ENCODE measurements at places on chromosomes 12 and 14.

DNA sequence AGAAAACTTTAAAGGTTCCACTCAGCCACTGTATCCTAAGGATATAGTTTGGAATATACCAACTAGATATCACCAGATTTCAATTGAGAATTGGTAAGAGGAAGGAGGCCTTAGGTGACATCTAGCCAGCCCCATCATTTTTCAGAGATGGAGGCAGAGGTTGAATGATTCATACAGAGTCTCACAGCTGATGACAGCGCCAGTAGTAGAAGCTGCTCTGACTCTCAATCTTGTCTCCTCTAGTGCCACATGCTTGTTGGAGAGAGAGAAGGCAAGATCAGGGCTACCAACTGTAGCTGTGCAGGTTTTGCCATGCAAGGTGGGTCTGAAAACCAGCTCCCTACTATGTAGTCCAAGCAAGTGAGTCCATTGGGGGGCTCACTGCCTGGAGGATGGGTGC lies 6.1 kb downstream of the FRMD6 start:
- no peak for DNase-seq

DNA sequence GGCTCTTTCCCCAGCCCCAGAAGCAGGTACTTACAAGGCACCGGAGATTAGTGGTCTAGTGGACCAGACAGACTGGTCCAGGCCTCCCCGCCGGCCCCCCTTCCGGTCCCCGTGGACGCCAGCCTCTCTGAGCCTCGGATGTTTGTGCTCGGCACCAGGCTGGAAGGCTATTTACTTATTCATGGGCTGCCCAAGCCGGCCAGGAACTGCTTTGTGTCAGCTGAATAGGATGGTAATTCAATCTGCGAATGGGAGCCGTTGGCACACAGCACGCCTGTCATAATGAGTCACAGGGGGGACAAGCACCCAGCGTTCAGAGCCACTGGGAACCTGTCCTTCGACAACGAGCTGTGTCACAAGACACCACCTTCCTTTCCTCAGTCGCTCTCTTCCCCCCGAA lies 82.3 kb downstream of the RIMBP2 start:
- DNase-seq, result no peak

GRCh38 chr12:57452937-57453509 lies 2.1 kb upstream of the INHBE start:
- peak; percentile 36 for DNase-seq

DNA sequence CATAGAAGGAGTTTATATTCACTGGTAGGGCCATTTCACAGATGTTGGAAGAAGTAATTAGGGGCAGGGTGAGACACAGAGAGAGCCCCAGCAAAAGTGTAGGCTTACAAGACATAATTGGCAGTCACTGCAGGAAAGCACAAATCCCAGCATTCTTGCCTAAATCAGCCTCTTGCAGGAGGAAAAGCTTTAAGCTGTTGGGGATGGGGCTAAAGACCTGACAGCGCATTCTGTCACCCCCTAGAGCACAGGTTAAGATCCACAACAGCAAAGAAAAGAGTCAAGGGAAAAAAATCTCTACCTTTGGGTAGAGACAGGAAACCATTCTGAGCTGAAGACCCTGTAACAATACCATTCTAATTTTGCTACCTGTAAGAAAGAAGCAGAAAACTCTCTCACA lies 409.0 kb downstream of the DAD1 start:
- no peak for DNase-seq

- no peak for DNase-seq
Observed at GRCh38 chr14:71555654-71556559, 376.3 kb upstream of the RGS6 start.

DNA sequence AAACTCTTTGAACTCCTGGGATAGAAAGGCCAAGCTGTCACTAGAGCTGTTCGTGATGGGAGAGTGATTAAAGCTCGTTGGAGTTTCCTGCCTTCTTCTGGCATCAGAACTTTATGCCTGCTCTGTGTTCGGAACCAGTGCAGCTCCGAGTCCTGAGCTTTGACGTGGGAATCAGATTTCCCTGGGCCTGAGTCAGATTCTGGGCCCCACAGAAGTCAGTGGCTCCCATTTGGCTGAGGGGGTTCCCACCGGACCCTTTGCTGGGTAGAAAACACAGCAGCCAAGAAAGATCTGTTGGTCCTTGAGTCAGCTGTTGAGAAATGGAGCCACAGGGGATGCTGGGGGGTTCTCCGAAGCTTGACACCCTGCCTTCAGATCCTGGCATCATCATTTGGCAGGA lies 238.0 kb downstream of the CHST11 start:
- no peak for DNase-seq

GRCh38 chr14:70192915-70193314 lies 4.2 kb upstream of the SLC8A3 start:
- no peak for DNase-seq

DNA sequence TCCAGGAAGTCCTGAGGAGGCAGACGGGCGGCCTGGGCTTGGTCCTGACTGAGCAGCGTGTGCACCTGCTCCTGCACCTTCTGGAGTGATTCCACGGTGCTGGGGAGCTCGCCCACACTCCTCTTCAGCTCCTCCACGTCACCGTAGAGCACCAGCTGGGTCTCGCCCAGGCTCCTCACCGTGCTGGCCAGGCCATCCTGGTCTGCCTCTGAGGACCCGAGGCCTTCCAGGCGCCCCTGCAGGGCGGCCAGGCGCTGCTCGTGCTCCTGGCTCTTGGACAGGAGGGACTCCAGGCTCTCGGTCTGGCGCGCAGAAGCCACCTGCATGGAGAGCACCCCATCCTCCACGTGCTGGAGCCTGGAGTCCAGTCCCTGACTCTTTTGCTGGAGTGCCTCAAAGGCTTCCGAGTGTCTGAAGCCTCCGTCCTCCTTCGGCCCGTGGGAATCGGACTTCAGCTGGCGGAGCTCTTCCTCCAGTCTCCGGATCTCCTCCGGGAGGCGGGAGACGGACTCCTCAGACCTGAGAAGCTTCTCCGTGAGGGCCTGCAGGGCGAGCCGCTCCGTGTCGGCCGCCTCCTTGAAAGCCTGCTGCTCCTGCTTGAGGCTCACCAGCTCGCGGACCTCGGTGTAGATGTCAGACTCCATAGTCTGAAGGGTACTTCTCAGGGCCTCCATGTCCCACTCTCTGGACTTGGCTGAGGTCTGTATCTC lies 8.4 kb downstream of the CKAP4 start:
- no peak for DNase-seq

- no peak for DNase-seq
Observed at GRCh38 chr12:107510211-107510610, 175.4 kb upstream of the PWP1 start.

DNA sequence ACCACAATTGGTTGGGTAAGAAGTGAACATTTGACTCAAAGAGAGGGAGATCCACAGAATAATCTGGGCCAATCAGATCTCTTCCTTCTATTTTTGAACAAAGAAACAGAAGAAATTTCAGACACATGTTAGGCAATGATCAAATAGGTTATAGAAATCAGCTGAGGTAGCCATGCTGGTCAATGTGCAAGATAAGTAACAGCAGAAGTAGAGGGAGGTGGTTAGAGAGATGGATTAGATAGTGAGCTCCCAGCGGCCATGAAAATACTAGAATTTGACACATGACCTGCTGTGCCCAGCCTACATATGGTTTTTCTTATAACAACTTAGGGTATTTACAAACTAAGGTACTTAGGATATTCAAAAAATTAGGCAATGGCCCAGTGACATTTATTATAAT lies 230.9 kb upstream of the ARID2 start:
- DNase-seq, result no peak

- no peak for DNase-seq
Observed at GRCh38 chr12:50004696-50005095, 20.6 kb downstream of the RACGAP1 start.

GRCh38 chr12:116184763-116185162 lies 92.7 kb downstream of the MED13L start:
- DNase-seq, result no peak

DNA sequence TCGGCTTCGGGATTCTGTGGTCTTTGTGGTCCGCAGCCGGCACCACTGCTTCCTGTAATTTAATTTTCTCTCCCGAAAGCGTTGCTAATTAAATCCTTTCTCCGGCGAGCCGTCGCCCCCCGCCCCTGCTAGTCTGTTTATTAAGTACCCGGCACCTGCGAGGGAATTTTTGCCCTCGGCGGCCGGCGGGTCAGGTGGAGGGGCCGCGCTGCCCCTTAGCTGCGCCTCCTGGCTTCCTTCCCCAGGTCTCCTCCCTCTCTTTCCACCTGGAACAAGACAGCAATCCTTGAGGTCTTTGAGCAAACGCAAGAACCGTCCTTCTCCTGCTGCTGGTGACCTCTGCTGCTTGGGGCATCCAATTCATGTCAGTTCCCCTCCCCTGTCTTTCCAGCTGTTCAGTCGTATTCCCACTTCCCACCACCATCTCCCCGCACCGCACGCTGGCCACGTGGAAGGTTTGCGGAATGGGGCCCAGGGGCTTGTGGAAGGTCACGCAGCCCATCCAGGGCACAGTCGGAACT lies 16.2 kb downstream of the ZDHHC22 start:
- no peak for DNase-seq

DNA sequence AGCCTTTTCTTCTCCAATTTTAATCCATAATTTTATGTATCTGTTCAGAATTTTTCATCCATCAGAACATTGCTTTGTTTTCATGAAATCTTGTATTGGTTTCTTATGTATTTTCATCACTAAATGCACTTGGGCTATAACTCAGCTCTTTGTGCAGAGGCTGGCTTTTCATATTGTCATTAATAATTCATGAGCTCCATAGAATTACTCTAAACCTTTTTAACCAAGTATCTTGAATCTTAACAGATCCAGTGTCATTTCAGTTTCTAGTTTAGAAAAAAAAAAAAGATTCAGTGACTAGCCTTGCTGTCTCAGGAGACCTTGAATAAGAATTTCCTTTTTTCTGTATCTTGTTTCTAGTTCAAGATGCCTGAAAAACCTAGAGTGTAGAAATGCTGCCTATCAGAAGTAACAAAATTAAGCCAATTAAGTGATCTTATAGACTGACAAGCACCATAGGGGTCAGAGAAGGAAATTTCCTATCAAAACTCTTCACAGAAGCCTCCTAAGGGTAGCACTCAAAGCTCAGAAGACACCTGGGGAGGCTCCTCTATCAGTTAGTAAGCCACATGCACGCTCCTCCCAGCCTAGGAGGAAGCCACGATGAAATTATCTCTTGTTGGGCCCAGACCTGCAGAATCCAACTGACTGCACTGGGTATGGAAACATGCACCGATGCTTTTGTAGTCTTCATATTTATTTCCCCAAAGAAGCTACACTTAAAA lies 163.4 kb downstream of the KICS2 start:
- no peak for DNase-seq

DNA sequence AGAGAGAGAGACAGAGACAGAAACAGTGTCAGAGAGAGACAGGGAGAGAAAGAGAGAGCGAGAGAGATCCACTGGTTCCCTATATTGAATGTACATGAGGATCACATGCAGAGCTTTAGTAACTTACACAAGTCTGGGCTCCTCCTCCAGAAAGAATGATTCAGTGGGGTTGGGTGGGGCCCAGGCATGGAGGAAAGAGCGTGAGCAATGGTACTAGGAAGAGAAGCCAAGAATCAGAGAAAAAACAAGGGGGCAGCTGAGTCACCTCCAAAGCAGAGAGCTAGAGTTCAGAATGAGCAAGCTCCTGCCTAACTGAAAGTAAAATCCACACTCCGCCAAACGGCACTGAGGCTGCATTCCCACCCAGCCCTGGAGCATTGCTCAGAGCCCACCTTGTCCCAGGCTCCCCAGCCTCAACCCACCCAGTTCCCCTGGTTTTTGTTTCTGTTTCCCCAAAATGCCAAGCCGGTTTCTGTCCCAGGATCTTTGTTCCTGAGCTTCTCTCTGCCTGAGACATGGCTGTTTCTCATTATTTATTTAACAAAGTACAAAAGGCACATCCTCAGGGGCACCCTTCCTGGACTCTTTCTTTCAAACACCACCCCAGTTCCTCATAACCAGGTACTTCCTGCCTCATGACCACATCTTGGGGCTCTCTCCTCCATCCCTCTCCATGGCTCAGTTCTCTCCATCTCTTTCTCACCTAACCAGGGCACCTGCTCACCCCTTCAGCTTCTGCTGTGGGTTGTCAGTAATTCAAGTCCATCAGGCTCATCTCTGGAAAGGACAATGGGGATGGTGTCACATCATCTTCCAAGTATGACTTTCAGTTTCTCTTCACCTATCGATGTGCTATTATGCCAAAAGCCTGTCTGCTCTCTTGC lies 670.3 kb upstream of the TBX3 start:
- peak; percentile 88 for DNase-seq

GRCh38 chr12:12776261-12776660 lies 9.2 kb upstream of the APOLD1 start:
- no peak for DNase-seq

GRCh38 chr14:59275668-59276067 lies 87.2 kb downstream of the DAAM1 start:
- DNase-seq, result peak; percentile 72

DNA sequence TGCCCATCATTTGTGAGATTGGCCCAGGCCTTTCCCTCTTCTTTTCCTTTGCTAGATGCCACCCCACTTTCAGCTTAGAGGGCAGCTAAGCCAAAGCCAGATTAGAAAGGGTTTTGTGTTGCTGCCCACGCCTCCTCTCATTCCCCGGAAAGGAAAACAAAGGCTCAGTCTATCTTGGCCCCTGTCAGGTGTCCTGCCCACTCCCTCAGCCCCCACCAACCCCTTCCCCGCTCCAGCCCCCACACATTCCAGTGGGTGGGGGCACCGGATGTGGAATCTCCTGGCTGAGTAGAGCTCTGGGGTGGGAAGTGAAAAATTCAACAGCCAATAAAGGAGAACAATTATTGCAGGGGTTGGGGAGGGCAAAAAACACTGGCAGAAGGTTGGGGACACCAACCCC lies 2.2 kb downstream of the BLOC1S1 start:
- DNase-seq, result no peak

DNA sequence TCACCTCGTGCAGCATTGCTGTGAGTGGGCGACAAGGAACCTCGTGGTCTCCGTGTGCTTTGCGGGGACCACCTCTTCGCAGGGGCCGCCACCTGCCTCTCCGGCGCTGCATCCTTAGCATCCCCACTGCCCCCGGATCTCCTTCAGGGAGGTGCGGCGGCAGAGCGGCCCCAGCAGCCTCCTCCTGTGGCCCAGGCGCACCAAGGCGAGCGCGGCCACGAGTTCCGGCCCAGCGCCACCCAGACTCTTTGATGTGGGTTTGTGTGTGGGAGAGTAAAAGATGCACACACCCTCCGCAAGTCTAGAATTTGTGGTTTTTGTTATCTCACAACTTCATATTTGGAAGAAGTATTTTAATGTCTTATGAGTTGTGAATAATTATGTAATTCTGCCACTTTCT lies 118.8 kb upstream of the DIO3 start:
- no peak for DNase-seq

GRCh38 chr12:54328595-54329337 lies 3.8 kb downstream of the COPZ1 start:
- no peak for DNase-seq

DNA sequence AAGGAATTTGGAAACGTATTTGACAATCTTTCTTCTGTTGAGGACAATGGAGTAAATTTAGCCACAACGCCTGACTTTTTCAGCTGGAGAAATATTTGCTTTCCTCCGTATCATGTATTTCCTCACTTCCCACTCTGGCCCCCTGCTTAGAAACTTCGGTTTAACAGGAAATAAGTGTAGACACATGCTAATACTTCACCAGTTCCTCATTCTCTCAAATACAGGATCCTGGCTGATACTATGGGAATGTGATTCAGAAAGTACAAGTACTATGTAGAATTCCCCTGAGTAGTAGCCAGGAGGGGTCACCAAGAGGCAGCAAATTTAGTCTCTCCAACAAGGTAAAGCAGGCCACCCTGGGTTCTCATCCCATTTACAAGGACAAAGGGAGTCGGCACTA lies 58.0 kb downstream of the FAR2 start:
- DNase-seq, result no peak

Data from non-pigmented ciliary epithelial cell (primary cell).